Suprapubic skin (tissue), 4 donors: ENCODE measurements at places on chromosomes 13 and 19. TPM values are rescaled to one million over a fixed set of nuclear protein-coding genes. Genes with fewer than 3 reads are reported as not detected.

Gene TICAM1
- 21.3 TPM for total RNA-seq

Gene LHFPL6
- 10.6 TPM for total RNA-seq

Gene TGFBR3L
- not detected for total RNA-seq

Gene FFAR3
- total RNA-seq = not detected

Gene SCAMP4
- 107 TPM for total RNA-seq

Gene IGSF23
- not detected for total RNA-seq

Gene ATP8A2
- total RNA-seq = 0.19 TPM

Gene LILRB5
- total RNA-seq = 0.83 TPM

Gene RUBCNL
- total RNA-seq = 0.57 TPM

Gene KANK3
- 7.9 TPM for total RNA-seq

Gene IL11
- 1.3 TPM for total RNA-seq

Gene C13orf42
- total RNA-seq = not detected

Gene CTXN1
- 2.9 TPM for total RNA-seq

Gene PIBF1
- total RNA-seq = 18.9 TPM

Gene ZNF443
- total RNA-seq = 2.9 TPM

Gene CCDC8
- total RNA-seq = 4.6 TPM

Gene CACNA1A
- total RNA-seq = 0.42 TPM

Gene NUP58
- total RNA-seq = 31.7 TPM

Gene SIGLEC9
- 0.83 TPM for total RNA-seq

Gene TMEM255B
- total RNA-seq = 3.8 TPM

Gene WDR87
- not detected for total RNA-seq

Gene ZNF563
- 6.4 TPM for total RNA-seq

Gene PSG3
- total RNA-seq = not detected

Gene C1QTNF9
- 0.42 TPM for total RNA-seq

Gene CEBPA
- total RNA-seq = 86.3 TPM

Gene ZNF850
- 6.8 TPM for total RNA-seq

Gene NFKBIB
- 25.4 TPM for total RNA-seq

Gene SLC7A9
- total RNA-seq = 0.40 TPM

Gene LAIR1
- total RNA-seq = 1.2 TPM

Gene CYP2A6
- total RNA-seq = not detected

Gene RFPL4A
- not detected for total RNA-seq

Gene RAB20
- total RNA-seq = 3.1 TPM

Gene VAV1
- 3.1 TPM for total RNA-seq

Gene DIAPH3
- 1.7 TPM for total RNA-seq

Gene ZNF135
- 10.0 TPM for total RNA-seq

Gene ZNF579
- 3.1 TPM for total RNA-seq

Gene IGFL1
- total RNA-seq = not detected

Gene CATSPERD
- total RNA-seq = not detected

Gene ABCC4
- 51.2 TPM for total RNA-seq

Gene ILF3
- total RNA-seq = 128 TPM

Gene ATP4B
- not detected for total RNA-seq

Gene LILRB4
- total RNA-seq = not detected

Gene LIN7B
- total RNA-seq = 20.0 TPM

Gene ACTMAP
- 9.9 TPM for total RNA-seq

Gene ZNF667
- total RNA-seq = 2.5 TPM

Gene SOX1
- not detected for total RNA-seq

Gene ASPDH
- total RNA-seq = not detected

Gene SLC25A30
- 9.9 TPM for total RNA-seq

Gene CYP2A7
- total RNA-seq = not detected

Gene CDADC1
- 3.6 TPM for total RNA-seq
